ENCODE measurements at places on chromosomes 4 and X.

GRCh38 chr4:84260495-84260894 lies 238.6 kb downstream of the NKX6-1 start:
- no peak for DNase-seq

GRCh38 chr4:82042042-82042441 lies 331.7 kb downstream of the HNRNPD start:
- no peak for DNase-seq

DNA sequence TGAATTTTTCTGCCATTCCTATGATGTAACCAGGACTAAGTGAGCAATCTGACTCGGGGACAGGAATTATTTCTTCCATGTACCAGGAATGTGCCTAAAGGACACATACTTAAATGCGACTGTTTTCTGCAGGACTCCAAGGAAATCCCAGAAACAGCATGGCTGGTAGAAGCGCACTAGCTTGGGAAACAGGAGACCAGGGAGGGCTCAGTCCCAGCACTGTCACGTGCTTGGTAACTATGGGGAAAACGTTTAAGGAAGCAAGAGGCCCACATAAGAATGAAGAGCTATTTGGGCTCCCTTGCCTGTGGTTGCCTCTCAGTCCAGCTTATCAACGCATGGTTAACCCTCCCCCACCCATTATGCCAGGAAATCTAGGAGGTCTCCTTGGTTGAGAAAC lies 19.6 kb downstream of the MPP1 start:
- no peak for DNase-seq

- DNase-seq = no peak
These were observed 275.2 kb downstream of the TRIML1 start for GRCh38 chr4:188414441-188414840.

DNA sequence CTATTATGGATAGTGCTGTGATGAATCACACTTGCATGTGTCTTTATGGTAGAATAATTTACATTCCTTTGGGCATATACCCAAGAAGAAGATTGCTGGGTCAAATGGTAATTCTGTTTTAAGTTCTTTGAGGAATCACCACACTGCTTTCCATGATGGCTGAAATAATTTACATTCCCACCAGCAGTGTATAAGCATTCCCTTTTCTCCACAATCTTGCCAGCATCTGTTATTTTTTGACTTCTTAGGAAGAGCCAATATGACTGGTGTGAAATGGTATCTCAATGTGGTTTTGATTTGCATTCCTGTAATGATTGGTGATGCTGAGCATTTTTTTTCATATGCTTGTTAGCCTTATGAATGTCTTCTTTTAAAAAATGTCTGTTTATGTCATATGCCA lies 1120.2 kb downstream of the ARAP2 start:
- no peak for DNase-seq

DNA sequence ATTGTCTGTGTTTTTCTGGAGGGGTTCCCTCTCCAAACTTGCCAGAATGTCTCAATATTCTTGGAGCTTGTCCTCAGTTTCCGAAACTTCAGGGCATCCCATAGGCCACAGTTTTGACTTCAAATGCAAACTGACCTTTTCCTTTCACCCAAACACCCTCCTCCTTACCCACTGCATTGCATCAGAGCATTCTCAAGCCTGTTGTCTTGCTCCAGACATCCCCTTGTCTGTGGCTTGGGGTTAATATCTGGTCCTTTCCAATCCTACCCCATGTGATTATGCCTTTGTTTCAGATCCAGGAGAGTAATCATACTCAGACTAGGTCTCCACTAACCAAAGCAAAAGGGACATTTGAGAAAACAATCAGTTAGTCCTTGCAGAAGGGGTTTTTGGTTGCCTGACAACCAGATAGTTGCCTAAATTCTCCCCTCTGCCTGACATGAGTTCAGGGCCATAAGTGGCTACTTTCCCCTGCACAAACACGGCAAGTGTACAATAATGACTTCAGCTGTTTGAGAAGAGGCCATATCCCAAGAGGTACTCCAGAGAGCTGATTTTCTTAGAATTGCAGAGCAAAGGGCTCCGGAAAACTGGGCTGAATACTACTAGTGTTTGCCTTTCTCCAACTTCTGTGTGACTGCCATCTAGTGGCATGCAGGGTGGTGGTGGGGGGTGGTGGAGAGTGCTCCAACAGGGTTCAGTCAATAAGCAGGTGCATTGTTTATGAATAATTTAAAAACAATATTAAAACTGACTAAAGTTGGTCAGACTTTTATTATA lies 130.2 kb downstream of the CHRDL1 start:
- DNase-seq = no peak

- no peak for DNase-seq
These were observed 104.5 kb upstream of the LNX1 start for GRCh38 chr4:53695540-53696463.

DNA sequence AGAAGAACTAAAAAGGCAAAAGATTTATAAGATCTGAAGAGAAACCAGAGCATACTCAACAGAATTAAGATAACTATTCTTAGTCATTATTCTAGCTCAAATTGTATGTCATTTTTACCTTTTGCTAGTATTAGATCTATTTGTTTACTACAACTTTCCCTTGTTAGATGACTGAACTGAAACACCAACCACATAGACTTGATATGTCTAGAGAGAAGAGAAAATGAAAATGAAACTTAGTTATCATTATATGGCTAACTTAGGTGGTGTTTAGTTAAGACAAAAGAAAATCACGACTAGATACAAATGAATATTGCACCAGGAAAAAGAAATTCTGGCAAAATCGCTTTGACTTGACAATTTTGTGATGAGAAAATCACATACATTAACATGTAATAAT lies 690.8 kb downstream of the PCDH18 start:
- DNase-seq = no peak

- DNase-seq = peak; percentile 38
These were observed 405 bp upstream of the HS3ST1 start for GRCh38 chr4:11428899-11429698.

DNA sequence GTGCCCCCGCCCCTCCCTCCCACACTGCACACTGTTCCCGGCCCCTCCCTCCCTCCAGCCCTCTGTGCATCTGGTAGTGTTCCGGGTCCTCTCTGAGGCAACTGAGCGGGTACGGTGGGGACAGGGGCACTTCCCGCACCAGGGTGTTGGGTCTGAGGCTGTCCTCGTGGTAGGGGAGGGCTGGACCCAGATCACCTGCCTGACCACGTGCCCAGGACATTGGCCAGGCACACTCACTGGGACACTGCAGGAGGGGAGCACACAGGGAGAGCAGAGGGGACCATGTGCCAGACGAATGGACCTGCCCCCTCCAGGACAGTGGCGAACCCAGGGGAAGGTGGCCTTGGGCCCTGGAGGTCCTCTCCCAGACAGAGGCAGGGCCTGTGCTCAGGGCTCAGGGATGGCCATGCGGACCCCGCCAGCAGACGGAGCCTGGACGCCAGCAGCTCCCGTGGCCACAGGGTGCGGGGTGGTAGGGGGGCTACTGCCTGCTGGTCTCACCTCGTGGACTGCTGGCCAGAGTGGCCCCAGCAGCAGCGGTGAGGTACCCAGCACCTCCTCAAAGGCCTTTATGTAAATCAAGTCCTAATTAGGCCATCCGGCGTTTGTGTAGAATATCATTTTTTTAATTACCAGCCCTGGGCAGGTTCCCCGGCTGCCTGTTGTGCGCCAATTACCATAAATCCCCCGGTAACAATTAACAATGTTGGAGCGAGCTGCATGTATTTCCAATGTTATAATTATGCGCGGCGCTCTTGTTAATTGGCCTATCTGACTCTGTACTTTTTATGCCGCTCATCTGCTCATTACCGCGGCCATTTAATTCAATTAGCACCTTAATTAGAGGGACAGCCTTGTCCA lies 106.9 kb downstream of the FAM53A start:
- DNase-seq = no peak

- no peak for DNase-seq
These were observed 1.4 kb upstream of the PHKA1 start for GRCh38 chrX:72715546-72715945.

DNA sequence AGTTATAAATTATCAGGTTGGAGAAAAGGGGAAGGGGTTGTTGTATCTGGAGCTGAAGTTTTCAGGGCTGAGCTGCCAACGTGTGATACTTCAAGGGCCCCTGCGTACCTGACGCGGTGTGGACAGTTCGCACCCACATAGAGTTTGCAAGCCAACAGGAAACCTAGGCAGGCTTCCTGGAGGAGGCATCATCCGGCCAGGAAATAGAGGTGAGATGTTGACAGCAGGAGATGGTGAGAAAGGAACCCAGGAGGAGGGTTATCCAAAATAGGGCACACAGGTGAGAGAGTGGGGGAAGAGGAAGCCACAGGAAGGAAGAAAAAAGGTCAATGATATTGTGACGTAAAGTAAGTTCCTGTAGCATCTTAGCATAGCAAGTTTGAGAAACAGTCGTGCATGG lies 127.2 kb downstream of the DHRSX start:
- DNase-seq = no peak

DNA sequence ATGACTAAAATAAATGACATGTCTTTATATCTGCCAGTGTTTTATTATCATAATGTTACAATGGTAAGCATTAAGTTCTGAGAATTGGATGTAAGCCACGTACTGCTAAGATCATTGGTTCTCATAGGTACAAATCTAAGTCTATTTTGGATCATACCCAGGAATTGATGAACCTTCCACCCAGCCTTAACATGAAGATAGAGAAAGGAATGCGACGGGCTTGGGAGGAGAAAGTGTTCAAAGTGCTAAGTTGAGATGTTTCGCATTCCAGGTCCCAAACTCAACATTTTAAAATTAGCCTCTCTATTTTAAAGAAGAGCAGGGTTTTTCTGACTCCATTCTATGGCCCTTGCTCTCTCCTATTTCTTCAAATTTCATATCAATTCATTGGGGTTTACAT lies 54.9 kb upstream of the FRAS1 start:
- no peak for DNase-seq

- no peak for DNase-seq
These were observed 17.9 kb upstream of the CXCL11 start for GRCh38 chr4:76053730-76054129.

DNA sequence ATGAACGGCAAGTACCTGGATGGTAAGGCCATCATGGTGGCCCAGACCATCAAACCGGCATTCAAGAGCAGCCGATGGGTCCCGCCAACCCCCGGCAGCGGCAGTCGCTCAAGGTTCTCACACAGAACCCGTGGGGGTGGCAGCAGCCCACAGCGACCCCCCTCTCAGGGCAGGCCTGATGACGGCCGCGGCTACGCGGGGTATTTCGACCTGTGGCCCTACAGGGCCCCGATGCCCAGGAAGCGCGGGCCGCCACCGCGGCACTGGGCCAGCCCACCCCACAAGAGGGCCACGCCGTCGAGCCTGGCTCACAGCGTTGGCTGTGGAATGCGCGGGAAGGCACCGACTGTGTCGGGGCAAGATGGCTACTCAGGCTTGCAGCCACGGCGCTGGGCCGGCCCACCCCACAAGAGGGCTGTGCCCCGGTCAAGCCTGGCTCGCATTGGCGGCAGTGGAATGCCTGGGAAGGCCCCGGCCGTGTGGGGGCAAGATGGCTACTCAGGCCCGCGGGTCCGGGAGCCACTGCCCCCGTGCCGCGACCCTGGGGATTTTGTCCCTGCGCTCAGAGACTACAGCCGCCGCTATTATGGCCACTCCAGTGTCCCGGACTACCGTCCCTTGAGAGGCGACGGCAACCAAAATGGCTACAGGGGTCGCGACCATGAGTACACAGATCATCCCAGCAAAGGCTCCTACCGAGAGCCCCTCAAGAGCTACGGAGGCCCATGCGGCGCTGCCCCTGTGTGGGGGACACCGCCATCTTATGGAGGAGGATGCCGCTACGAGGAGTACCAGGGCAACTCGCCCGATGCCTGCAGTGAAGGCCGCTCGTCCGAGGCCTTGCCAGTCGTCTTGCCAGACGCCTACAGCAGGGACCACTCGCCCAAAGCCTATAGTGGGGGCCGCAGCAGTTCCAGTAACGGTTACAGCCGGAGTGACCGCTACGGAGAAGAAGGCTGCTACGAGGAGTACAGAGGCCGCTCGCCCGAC lies 731 bp downstream of the RBMXL3 start:
- no peak for DNase-seq

DNA sequence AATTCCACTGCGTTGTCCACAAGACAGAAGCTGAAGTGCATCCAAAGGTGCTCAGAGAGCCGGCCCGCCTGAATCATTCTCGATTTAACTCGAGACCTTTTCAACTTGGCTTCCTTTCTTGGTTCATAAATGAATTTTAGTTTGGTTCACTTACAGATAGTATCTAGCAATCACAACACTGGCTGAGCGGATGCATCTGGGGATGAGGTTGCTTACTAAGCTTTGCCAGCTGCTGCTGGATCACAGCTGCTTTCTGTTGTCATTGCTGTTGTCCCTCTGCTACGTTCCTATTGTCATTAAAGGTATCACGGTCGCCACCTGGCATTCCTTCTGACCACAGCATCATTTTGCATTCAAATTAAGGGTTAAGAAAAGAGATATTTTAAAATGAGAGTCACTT lies 115.5 kb downstream of the NFKB1 start:
- DNase-seq = no peak

DNA sequence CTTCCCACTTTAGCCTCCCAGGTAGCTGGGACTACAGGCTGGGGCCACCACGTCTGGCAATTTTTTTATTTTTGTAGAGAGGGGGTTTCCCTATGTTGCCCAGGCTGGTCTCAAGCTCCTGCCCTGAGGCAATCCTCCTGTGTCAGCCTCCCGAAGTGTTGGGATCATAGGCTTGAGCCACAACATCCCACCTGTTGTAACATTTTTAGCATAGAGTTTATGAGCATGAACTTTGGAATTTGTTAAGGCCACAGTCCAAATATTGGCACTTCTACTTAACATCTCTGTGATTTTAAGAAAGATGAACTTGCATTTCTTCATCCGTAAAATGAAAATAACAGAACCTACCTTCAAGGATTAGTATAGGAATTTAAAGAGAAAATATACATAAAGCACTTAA lies 445.6 kb downstream of the IQCM start:
- DNase-seq = no peak

DNA sequence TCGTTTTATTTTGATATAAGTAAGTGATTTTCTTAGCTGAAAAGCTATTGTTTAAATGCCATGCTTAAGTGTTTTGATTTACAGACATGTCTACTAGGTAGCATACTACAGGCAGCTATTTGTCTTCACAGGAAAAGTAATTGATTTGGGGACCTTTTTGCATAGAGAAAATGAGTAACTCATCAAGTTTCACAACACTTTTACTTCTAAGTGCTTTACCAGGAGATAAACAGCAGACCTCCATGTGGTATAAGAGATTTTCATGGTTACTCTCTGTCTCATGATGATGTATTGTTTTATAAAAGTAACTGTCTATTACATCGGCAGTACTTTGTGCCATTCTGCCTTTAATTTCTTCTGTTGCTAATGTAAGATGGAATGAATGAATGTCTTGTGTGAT lies 28.7 kb downstream of the RBPJ start:
- DNase-seq = no peak

Data from GM18507 (cell line).